Smooth muscle cell of bladder (primary cell): ENCODE measurements at places on chromosomes 7 and 10. TPM values are rescaled to one million over a fixed set of nuclear protein-coding genes. Genes with fewer than 3 reads are reported as not detected.

The DUSP5 gene
- total RNA-seq, result 2.6 and 2.9 TPM in 2 replicates

The NKX2-3 gene
- total RNA-seq, result not detected in 2 replicates

The AKR1B15 gene
- total RNA-seq, result 0.43 and 1.9 TPM in 2 replicates

The ZNF438 gene
- 3.1 and 3.4 TPM in 2 replicates for total RNA-seq

The ZNF138 gene
- total RNA-seq, result 3.0 and 3.4 TPM in 2 replicates

The DKK1 gene
- total RNA-seq, result 71.7 and 165 TPM in 2 replicates

The SPDYE16 gene
- 0.14 TPM in 1 of 2 replicates, not detected in the other for total RNA-seq

The HPSE2 gene
- total RNA-seq, result under 0.01 TPM in 1 of 2 replicates, not detected in the other

The NPSR1 gene
- total RNA-seq, result not detected in 2 replicates

The CPVL gene
- 0.65 and 0.71 TPM in 2 replicates for total RNA-seq

The SLC13A1 gene
- total RNA-seq, result not detected in 2 replicates

The PNLIPRP1 gene
- total RNA-seq, result not detected in 2 replicates

The LRRN3 gene
- total RNA-seq, result 0.85 and 2.1 TPM in 2 replicates

The ACBD7 gene
- total RNA-seq, result 0.43 and 0.55 TPM in 2 replicates

The THSD7A gene
- 0.14 and 0.55 TPM in 2 replicates for total RNA-seq

The UFSP1 gene
- 4.1 and 6.7 TPM in 2 replicates for total RNA-seq

The LRRC4 gene
- 0.28 and 0.46 TPM in 2 replicates for total RNA-seq

The CREB5 gene
- 2.9 and 5.8 TPM in 2 replicates for total RNA-seq

The AKR1D1 gene
- total RNA-seq, result not detected in 2 replicates

The LBX1 gene
- total RNA-seq, result not detected in 2 replicates

The ZNF488 gene
- not detected in 2 replicates for total RNA-seq

The C10orf105 gene
- under 0.01 TPM in 2 replicates for total RNA-seq

The SPDYE6 gene
- not detected in 2 replicates for total RNA-seq

The AGR2 gene
- total RNA-seq, result not detected in 2 replicates

The PRTFDC1 gene
- 19.4 and 23.3 TPM in 2 replicates for total RNA-seq

The OR6B1 gene
- total RNA-seq, result not detected in 2 replicates

The OPALIN gene
- total RNA-seq, result not detected in 2 replicates

The PRKCQ gene
- under 0.01 and 0.09 TPM in 2 replicates for total RNA-seq

The BET1 gene
- 35.7 and 38.3 TPM in 2 replicates for total RNA-seq

The AIFM2 gene
- 8.4 and 9.1 TPM in 2 replicates for total RNA-seq

The NEUROD6 gene
- total RNA-seq, result not detected in 2 replicates

The NHLRC2 gene
- 7.0 and 8.0 TPM in 2 replicates for total RNA-seq

The AOAH gene
- total RNA-seq, result not detected in 2 replicates

The SPDYE11 gene
- total RNA-seq, result not detected in 2 replicates

The CPEB3 gene
- total RNA-seq, result 0.43 and 0.55 TPM in 2 replicates

The TFEC gene
- total RNA-seq, result under 0.01 TPM in 2 replicates

The ZNF804B gene
- total RNA-seq, result not detected in 2 replicates

The SLC16A12 gene
- not detected in 2 replicates for total RNA-seq

The NOM1 gene
- 10.0 and 15.7 TPM in 2 replicates for total RNA-seq

The PDCD11 gene
- 25.6 and 28.8 TPM in 2 replicates for total RNA-seq

The RELN gene
- total RNA-seq, result 0.43 and 0.74 TPM in 2 replicates

The MSMB gene
- not detected in 2 replicates for total RNA-seq

The RTKN2 gene
- 0.83 and 1.00 TPM in 2 replicates for total RNA-seq

The COL26A1 gene
- total RNA-seq, result not detected in 2 replicates

The PRSS2 gene
- total RNA-seq, result not detected in 2 replicates

The CYP3A7 gene
- 0.14 and 0.46 TPM in 2 replicates for total RNA-seq

The PRR15 gene
- 0.28 and 0.83 TPM in 2 replicates for total RNA-seq

The ABCC2 gene
- 1.6 and 2.4 TPM in 2 replicates for total RNA-seq

The HOXA1 gene
- total RNA-seq, result 0.28 and 1.00 TPM in 2 replicates

The GRID2IP gene
- total RNA-seq, result not detected in 2 replicates

The LRIT1 gene
- not detected in 2 replicates for total RNA-seq

The MTPN gene
- total RNA-seq, result 88.3 and 115 TPM in 2 replicates

The SLC26A5 gene
- total RNA-seq, result not detected in 2 replicates

The FGL2 gene
- 58.2 and 114 TPM in 2 replicates for total RNA-seq

The GRID1 gene
- under 0.01 and 0.09 TPM in 2 replicates for total RNA-seq

The CFTR gene
- 0.14 and 0.55 TPM in 2 replicates for total RNA-seq

The AKR1C2 gene
- total RNA-seq, result 13.5 and 239 TPM in 2 replicates

The IL2RA gene
- total RNA-seq, result not detected in 2 replicates
